Myocyte (in vitro differentiated cells): ENCODE measurements at places on chromosomes 3 and 15.

DNA sequence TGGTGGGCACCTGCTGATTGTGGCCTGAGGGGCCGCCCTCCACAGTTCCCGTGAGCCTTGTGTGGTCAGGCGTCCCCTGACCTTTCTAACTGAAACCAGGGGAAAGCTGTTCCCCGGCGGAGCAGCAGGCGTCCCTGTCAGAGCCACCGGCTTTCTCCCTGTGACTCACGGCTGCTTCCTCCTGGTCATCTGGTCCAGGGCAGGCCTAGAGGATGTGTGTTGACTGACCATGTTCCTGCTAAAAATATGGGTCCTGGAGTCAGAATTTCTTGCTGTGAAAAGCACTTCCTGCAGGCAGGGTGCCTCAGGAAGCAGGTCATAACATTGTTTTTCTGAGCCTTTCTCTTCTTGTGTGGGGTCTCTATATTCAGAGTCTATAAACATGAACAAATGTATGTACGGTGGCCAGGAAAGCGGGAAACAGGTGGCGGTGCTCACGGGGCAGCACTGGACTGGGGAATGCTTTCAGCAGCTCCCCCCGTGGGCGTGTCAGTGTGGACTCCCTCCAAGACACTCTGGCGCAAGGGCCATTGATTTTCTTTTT is 38.4 kb upstream of the CGNL1 start:
- DNase-seq: peak; percentile 70

- DNase-seq: no peak
These were observed 696.5 kb upstream of the BCHE start for GRCh38 chr3:166533740-166534139.

- DNase-seq: no peak
These were observed 80.1 kb downstream of the RSL24D1 start for GRCh38 chr15:55116636-55117035.

DNA sequence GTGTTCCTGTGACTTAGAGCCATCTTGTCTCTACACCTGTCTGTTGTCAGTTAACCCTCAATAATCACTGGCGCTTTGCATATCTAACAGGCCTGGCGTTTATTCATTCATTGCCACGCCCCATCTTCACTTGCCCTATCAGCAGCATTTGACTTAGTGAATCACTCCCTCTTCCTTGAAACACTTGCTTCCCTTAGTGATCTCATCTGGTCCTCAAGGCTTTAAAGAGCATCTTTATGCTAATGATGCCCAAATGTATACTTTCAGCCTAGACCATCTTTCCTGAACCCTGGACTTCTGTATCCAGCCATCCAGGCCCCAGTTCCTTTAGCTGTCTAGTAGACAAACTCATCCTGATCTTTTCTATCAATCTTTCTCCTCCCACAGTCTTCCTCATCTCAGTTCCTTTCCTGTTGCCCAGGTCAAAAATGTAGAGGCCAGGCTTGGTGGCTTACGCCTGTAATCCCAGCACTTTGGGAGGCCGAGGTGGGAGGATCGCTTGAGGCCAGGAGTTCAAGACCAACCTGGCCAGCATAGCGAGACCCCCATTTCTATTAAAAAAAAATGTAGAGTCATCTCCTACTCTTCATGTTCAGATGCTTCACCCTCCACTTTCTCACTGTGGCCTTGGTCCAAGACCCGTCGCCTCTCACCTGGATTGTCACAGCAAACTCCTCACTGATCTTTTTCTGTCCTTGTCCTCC is 1.4 kb upstream of the IGDCC4 start:
- peak; percentile 85 for DNase-seq

DNA sequence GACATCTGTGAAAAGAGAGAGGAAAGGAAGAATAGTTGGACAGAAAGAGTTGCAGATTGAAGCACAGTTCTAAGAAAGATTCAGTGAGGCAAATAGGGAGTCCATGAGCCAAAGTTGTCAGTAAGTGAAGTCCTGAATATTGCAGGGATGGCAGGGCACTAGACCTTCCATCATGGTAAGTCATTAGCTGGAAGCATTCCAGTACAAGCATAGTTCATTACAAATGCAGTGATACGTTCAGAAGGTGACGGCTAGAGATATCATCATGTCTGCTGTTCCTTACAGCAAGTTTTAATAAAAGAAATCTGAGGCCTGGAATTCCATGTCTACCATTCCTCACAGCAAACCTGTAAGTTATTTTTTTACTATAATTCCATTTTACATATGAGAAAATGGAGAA is 720.1 kb downstream of the GBE1 start:
- no peak for DNase-seq

- no peak for DNase-seq
These were observed 28.8 kb downstream of the NUP210 start for GRCh38 chr3:13391308-13391707.

- DNase-seq: no peak
These were observed 57.0 kb downstream of the SRGAP3 start for GRCh38 chr3:9192248-9193025.

DNA sequence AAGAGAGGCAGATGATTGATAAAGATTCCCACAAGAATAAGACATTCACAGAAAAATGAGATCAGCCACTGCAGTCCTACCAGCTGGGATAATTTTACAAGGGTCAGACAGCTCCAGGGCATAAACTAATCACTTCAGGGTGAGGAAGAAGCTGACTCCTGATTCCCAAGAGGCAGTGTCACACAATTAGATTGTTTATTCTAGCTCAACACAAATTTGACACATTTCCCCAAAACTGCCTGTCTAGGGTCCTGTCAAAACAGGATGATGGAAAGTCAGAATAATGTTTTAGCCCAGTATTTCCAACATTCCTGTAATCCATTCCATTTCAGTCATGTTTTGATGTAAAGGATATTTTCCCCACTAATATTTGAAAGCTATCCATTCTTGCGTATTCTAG is 110.8 kb downstream of the TNIK start:
- DNase-seq: no peak

GRCh38 chr3:61452535-61453090 is 108.8 kb upstream of the PTPRG start:
- DNase-seq: no peak

DNA sequence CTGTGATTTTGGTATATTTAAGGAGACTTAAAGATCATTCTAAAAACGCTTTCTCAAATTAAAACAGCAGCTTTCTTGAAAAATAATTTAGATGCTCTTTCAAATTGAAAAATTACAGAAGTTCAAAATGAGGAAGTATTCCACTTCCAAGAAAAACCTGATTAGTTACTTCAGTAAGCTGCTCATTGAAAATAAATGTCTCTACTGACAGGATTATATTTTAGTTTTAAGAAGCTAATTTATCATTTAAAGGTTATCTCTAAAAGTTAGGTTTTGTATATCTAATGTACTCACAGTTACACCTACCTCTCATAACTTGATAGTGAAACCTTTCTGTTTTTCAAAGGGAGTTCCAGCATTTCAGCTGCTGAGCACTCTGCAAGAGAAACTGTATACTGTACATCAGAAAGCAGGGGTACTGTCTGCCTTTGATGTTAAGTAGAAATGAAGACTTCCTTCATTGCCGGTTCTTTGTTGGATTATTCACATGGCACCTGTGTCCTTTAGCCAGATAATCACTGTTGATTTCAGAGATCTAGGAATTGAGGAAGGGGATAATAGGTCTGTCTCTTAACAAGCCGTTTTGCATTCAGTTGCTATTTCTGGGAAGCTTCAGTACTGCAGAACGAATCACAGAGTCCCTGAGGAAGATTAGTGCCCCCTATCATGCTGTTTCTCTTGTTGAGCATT is 161.6 kb downstream of the TCF12 start:
- DNase-seq: no peak

GRCh38 chr3:124361566-124361965 is 368.7 kb upstream of the UMPS start:
- DNase-seq: no peak

DNA sequence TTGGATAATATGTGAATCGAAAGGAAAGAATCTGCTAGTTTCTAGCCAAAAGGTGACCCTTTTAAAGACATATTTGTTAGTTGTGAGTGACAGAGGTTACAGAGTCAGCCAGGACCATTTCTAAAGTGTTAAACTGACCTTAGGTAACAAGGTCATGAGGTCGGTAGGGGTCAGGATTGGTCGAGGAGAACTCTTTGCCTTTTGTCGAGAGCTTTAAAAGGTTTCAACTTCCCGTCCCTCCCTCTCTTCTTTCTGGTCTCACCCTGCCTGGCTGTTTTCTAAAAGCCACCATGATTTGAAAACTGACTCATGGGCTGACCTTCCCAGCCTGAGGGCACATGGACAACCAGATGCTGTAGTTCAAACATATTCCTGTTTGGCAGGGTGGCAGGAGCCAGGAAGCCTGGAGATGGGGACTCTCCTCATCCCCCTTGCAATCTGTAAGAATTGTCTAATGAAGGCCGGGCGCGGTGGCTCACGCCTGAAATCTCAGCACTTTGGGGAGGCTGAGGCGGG is 25.8 kb upstream of the PRTG start:
- no peak for DNase-seq

DNA sequence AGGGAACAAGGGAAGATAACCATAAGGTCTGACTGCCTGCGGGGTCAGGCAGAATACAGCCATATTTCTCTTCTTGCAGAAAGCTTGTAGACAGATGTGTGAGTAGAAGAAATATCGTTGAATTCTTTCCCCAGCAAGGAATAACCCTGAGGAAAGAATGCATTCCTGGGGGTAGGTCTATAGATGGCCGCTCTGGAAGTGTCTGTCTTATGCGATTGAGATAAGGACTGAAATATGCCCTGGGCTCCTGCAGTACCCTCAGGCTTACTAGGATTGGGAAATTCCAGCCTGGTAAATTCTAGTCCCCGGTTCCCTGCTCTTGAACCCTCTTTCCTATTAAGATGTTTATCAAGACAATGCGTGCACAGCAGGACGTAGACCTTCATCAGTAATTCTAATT is 15.8 kb upstream of the SST start:
- DNase-seq: no peak

DNA sequence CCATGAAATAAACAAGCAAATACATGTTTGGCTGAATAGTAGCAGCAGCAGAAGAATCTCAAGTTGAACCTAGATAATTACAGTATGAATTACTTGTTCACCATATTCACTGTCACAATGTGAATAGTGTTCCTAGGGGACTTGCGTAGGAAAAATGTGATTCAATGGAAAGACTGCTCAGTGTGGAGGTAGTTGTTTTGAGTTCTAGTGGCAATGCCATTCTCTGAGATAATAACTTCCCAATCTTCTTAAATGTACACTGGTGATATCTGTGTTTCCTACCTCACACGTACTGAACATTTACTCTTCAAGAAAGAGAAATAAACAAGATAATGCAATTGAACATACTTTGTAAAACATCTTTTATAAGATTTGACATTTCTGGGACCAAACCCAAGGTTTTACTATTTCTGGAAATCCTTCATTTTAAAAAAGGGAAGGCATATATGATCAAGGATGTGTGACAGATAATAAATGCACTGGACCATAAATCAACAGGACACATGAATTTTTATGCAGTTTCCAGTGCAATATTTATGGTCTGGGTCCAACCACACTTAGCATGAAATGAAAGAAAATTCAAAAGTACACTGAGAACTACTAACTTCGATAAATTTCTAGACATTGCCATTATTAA is 598.3 kb upstream of the ZNF385D start:
- DNase-seq: no peak
